GM13977 (cell line): ENCODE measurements at places on chromosomes 12 and 14.

DNA sequence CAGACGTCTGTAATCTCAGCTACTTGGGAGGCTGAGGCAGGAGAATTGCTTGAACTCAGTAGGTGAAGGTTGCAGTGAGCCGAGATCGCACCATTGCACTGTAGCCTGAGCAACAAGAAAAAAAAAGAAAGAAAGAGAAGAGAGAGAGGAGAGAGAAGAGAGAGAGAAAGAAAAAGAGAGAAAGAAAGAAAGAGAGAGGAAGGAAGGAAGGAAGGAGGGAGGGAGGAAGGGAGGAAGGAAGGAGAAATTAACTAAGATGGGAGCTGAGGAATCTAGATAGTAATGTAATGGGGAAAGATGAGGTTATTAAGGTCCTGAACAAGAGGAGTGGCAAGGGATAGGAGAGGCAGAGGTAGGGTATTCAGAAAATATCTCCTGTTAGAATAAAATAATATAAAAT, 17.4 kb upstream of the SGPP1 start:
- DNase-seq = no peak

DNA sequence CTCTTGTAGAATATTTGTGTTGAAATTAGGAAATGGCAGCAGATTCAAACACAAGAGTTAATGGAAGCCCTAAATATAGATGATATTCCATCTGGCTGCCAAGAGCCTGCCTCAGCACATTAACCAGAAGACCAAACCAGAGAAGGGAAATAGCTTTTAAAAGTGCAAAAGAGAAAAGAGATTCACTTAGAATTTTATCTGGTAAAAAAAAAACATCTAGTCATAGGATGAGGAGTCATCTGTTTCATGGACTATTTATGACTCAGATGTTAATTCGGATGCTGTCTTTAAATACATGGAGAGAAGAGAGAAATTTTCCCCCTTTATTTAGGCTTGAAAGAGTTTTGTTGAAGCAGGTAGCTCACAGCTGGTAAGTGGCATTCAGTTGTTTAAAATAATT, 201.6 kb upstream of the NUDT4 start:
- no peak for DNase-seq

GRCh38 chr12:101783150-101783549, 43.9 kb upstream of the SYCP3 start:
- no peak for DNase-seq

- no peak for DNase-seq
These were observed 60.1 kb upstream of the PPM1H start for GRCh38 chr12:62995097-62995496.

GRCh38 chr12:97559267-97559666, 96.7 kb downstream of the RMST start:
- DNase-seq = no peak

DNA sequence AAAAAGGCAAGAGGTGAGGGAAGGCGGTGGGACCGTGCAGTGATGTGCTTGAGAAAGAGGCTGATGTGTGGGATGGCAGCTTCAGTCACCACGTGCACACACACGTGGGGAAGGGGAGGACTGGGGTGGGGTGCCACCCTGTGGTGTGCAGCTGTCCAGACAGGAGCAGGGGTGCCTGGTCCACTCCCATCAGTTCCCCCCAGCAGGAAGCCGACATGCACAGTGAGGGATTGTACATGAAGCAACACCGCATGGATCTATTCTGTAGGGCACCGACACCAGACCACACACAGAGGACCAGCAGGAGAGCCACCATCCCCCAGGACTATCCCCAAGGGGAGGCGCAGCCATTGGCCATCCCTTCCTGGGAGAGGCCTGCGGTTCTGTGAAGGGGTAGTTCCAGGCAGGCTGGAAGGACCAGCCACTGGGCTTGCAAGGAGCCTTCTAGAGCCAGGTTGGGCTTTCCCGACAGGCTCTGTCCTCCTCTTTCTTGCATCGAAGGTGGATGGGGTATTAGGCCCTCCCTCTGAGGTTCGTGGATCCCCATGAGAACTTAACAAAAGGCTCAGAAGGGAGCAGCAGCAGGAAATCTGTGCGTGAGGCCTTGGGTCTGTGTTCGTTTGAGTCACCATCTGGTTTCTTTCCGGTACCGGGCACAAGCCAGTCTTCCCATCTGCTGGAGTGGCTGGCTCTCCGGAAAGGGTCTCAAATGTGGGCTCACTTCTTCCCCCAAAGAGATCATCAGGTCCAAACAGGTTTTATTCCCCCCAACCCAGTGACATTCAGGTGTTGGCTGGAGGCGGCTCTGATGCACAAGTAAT, 59.8 kb downstream of the PLEKHG3 start:
- no peak for DNase-seq
